ENCODE measurements at places on chromosomes 11 and 22.

DNA sequence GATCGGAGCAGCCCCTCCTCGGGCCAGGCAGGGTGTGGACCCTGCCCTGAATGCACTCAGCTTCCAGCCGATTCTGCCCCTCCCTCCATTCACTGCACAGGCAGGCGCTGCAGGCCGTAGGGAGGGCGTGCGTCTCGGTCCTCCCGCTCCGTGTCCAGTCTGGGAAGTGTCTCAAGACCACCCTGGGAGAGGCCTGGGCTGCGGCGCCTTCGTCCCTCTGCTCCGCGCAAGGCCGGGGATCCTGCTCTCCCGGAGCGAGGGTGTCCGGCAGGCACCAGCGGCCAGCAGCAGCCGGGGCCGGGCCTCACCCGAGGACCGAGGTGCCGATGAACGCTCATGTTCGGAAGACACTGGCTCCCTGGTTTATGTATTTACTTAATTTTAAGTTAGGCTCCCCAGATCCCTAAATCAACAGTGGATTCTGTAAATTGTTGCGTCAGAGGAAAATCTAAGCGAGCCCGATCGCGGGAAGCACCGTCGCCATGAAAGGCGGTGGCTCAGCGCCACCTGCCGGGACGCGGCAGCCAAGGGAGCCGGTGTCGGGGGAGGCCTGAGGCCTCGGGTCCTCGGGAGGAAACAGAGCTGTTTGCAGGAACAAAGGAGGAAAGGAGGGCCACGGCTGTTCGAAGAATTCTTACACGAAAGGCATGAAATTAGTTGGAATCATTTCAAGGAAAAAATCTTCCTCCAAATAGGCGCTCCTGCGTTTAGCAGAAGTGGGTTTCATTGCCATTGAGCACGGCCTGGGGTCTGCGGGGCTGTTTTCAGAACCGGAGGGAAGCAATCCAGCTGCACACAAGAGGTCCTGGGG is 195.3 kb downstream of the BRD1 start:
- DNase-seq, result no peak

- DNase-seq, result no peak
Observed at GRCh38 chr11:69444381-69445130, 36.9 kb upstream of the LINC01488 start.

DNA sequence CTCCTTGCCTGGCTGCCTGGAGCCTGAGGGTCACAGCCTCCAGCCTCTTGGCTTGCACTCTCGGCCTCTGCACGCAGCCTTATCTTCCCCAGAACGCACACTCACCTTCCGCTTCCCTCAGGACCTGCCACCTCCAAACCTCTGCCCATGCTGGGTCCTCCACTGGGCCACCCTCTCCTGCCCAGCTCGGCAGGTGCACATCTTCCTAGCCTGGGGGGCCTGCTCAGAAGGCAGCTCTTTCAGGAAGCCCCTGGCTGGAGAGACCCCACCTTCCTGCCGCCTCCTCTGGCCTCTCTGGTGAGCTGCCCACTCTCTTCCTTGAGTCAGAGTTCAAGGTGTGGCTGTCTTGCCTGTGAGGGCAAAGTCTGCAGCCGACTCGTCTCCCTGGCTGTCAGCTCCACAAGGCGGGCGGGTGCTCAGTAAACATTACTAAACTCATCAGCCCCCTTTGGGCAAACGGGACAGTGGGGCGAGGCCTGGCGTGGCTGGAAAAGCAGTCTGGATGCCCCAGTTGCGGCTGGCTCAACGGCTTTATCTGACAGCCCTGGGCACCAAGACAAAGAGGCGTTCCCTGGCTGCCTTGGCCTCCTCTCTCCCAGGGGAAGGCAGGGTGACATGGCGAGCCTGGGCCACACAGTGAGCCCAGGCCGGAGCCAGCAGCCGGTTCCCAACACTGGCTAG is 1.7 kb upstream of the LINC01488 start:
- no peak for DNase-seq

DNA sequence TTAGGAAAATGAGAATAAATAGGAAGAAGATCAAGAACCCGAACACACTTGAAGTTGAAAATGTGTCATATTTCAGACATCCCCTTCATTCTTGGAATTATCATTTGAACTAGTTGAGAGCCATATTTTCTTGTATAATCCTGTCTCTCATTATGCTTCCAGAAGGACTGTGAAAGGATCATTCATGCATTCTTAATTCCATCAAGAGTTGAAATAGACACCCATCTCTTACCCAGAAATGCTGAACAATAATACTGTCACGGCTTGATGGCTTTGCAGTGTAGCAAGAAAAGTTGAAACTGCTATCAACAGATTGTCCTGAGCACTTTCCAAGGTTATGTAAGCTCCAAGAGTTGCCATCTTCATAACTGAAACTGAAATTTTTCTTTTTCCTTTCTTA is 79.7 kb downstream of the ARHGAP42 start:
- no peak for DNase-seq

Data from activated CD4-positive, CD25-positive, alpha-beta regulatory T cell treated with anti-CD3 and anti-CD28 coated beads, Interleukin-2, amount 50 U/mL, for 16 hours (primary cell).